ENCODE measurements at places on chromosomes 13 and 19.
A peak's percentile ranks its signal among the peaks of the same experiment; 100 is the strongest.

DNA sequence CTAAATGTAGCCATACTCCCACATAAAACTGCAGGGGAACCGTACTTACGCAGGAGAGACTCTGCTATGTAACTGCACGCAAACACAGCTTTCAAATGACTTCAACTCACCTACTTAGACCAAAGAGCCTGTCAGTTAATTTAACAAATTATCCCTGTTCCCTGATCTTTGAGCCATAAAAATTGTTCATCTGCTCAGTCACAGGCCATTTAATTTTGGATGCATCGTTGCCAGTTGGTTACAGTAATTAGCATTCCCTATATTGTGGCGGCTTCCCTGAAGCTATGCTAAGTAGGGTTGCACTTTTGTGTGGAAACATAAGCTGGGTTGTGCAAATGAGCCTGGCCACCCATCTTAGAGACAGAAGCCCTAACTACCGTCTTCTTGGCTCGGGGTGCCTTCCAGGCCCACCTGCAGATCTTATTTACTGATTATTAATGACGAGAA lies 21.2 kb upstream of the OBI1 start:
- no peak for DNase-seq

GRCh38 chr19:41295499-41295898 lies 14.5 kb upstream of the CCDC97 start:
- DNase-seq = no peak

DNA sequence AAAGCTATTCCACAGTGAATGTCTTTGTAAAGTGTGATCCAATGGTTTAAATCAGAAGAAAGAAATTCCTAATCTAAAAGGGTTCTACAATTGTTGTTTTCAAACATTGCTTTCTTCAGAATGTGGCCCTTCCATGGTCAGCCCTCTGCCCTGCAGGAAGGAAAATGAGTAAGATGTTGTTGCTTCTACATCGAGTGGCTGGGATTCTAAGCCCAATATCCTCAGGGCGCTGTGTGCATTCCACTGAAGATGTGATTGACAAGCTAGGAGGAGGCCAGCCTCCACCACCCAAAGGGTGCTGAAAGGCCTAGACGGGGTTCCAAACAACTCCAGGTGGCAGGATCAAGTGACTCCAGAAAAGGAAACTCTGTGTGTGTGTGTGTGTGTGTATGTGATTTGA lies 316.9 kb upstream of the TSHZ3 start:
- no peak for DNase-seq

GRCh38 chr13:52371736-52372247 lies 34.2 kb downstream of the THSD1 start:
- no peak for DNase-seq

GRCh38 chr13:43848001-43848649 lies 31.4 kb downstream of the CCDC122 start:
- DNase-seq = no peak

GRCh38 chr19:55581145-55581822 lies 636 bp upstream of the ZNF579 start:
- no peak for DNase-seq

GRCh38 chr19:43526884-43527859 lies at the start of gene ETHE1:
Gene ETHE1, minus strand, starts transcription at chr19:43527201. Its CDS starts 24 bp downstream, at chr19:43527177.
- DNase-seq = peak; percentile 63

- no peak for DNase-seq
Measured at GRCh38 chr13:59133903-59134302, 1029.8 kb downstream of the DIAPH3 start.

DNA sequence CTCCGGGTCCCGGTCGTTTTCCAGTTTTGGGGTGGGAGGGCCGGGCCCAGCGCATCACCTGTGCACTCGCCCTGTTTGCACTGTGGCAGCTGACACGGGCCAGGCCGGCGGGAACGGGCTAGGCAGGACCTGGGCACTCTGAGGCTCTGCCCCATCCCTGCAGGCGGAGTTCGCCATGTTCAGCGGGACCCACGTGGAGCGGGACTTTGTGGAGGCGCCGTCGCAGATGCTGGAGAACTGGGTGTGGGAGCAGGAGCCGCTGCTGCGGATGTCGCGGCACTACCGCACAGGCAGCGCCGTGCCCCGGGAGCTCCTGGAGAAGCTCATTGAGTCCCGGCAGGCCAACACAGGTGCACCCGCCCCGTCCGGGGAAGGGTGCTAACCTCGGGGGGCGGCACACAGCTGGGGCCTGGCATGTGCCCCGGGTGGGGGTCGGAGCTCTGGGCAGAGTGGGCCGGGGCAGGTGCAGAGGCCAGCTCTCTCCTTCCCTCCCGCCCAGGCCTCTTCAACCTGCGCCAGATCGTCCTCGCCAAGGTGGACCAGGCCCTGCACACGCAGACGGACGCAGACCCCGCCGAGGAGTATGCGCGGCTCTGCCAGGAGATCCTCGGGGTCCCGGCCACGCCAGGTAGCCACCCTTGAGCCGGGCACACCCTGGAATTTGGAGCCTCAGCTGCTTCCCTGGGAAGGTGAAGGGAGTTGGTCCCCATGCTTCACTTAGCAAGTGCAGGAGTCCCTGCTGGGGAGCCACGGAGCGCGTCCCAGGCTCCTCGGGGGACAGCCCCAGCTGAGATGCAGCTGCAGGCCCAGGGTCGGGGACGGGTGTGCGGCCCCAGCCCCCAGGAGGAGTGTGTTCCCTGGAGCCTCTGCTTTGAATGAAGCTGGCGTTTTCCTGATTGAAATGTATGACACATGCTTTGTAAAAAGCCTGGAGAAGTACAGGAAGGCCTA lies 9.3 kb upstream of the ZNF554 start:
- no peak for DNase-seq

DNA sequence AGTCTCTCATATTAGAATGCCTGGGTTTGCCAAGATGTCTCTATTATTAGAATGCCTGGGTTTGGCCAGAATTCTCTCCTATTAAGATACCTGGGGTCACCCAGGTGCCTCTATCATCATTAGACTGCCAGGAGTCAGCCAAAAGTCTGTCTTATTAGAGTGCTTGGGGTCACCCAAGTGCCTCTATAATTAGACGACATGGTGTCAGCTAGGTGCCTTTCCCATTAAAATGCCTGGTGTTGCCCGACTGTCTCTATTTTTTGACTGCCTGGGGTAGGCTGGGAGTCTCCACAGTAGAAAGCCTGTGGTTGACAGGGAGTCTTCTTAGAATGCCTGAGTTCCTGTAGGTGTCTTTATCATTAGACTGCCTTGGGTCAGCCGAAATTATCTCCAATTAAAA lies 1536.6 kb downstream of the UQCRFS1 start:
- no peak for DNase-seq

DNA sequence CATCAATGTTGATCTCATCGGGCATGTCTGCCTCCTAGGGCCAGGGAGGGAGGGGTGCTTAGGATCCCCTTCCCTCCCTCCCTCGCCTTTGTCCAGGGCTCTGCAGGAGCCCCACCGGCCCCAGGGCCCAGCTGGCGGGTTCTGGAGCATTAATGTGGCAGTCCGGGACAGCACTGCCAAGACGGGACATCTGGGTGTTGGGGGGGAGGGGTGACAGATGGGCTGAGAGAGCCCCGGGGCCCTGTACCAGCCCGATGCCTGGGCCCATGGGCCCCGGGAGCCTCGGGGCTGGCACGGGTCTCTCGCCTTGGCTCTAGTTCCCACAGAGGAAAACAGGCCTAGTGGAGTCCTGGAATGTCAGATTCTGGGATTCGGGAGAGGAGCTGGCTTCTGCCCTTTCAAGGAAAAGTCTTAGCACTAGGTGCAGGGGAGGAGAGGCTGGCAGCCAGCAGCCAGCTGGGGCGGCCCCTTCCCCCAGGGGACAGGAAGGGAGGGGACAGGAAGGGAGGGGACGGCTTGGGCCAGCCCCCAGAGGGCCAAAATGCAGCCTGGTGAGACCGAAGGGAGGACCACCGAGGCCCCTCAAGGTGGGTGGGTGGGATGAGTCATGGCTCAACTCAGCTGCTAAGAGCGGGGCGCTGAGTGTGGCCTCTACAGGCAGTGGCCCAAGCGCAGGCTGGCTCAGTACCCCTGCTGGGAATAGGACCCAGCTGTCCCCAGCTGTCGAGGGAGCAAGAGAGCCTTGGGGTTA lies 3.1 kb downstream of the PPP1R14A start:
- no peak for DNase-seq

DNA sequence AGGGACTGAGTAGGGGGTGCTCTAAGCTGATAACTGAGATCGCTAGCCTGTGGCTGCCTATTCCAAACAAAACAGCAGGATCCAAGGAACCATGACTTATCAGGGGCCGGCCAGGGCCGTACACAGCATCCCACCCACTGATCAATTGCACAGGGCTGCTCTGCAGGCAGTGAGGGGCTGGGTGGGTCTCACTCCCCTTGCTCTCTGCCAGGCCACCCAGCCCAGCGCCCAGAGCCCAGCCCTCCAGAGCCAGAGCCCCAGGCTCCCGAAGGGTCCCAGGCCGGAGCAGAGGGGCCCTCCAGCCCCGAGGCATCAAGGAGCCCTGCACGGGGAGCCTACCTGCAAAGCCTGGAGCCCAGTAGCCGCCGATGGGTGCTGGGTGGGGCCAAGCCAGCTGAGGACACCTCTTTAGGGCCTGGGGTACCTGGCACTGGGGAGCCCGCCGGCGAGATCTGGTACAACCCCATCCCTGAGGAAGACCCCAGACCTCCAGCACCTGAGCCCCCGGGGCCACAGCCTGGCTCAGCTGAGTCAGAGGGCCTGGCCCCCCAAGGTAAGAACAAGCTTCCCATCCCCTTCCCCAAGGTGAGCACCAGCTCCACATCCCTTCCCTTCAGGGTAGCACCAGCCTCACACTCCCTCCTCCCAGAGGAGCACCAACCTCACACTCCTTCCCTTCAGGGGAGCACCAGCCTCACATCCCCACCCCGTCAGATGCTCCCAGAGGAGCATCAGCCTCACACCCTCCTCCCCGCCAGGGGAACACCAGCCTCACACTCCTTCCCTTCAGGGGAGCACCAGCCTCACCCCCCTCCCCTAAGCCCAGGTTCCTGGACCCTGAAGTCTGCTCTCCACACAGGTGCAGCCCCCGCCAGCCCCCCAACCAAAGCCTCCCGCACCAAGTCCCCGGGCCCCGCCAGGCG lies 1.9 kb downstream of the SYDE1 start:
- no peak for DNase-seq

DNA sequence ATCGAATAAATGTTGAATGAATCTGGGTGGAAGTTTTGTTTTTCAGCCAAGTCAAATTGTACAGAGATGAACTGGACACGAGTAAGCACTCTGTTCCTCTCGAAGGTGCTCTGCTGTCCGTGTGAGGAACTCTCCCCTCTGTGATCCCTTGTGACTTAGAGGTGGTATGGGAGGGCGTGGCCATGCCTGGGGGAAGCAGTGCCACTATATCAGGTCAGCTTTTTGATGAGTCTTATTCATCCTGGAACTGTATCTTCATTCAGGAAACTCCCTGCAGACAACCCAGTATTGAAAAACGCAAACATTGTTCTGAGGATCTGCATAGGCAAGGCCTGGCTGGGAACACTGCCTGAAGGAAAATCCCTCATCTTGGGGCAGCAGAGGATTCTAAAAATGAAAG lies 45.7 kb upstream of the FLT1 start:
- DNase-seq = no peak

DNA sequence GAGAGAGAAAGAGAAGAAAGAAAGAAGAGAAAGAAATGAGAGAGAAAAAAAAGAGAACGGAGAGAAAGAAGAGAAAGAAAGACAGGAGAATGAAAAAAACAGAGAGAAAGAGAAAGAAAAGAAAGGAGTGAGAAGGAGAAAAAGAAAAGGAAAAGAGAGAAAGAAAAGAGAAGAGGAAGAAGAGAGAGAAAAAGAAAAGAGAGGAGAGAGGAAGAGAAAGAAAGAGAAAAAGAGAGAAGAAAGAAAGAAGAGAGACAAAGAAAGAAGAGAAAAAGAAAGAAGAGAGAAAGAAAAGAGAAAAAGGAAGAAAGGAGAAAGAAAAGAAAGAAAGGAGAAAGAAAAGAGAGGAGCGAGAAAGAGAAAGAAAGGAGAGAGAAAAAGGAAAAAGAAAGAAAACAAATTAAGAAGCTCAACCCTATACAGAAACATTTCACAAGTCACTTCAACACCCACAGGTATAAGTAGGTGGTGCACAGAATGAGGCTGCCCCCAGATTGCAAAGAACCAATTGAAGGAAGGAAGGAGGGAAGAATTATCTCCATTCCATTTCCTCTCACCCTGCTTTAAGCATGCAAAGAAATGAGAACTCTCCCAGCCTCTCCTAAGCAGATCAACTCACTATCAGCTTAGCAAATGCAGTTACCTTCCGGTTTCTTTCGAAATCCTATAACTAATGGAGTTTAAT lies 98.8 kb upstream of the CACNA1A start:
- no peak for DNase-seq

DNA sequence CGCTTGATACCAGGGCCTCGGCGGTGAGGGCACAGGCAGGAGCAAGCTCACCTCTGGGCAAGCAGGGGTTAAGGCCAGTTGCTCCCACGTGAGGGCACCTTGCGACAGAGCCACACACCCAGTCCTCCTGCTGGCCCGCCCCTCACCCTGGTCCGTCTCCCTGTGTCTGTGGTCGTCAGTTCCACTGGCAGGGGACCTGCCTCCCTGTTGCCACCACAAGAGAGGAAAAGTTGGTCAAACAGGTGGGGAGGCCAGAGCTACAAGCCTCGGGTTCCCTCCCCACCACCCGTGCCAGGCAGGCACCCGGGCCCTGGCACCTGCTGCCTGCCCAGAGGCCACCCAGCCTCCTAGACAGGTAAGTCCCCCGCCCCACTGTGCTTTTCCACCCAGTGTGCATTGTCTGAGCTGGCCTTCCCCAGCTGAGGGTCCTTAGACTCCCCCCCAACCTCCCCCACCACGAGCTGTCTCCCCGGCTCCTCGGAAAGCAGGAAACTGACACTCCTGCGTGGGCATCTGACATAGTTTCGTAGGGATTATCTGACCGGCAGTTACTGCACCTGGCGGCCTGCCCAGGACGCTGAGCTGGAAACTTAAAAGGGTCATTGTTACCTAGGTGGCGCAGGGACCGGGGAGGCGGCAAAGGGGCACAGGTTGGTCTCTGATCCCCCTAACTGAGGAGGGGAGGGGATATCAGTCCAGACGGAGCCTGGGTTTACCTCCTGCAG lies at the start of gene TJP3:
TSS of gene TJP3 (plus strand) at position 178 of the 725 bp plus-strand sequence. CDS start 20,049 bp downstream, outside the sequence.
- DNase-seq = no peak

DNA sequence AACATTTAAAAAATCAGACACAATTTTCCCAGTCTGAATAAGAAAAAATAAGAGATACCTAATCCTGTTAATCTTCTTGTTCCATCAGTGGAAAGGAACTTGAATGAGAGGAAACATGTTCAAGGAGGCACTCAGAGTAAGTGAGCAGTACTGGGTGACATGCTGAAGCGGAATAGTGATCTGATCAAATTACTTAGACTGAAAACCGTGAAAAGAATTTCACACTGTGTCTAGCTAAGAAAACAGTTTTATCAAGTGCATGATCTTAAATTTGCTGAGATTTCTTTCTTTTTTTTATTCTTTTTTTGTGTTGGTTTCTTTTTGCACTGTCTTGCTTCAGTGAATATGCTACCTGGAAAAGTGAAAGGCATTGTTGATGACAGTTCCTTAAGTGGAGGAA lies 249.5 kb upstream of the SLC10A2 start:
- DNase-seq = no peak
